ENCODE measurements at places on chromosomes 6 and 20. TPM values are rescaled to one million over a fixed set of nuclear protein-coding genes. Genes with fewer than 3 reads are reported as not detected.

The EPPIN gene
- total RNA-seq, result not detected

The DSP gene
- 322 TPM for total RNA-seq

The NOL4L gene
- 5.6 TPM for total RNA-seq

The DLGAP4 gene
- 51.7 TPM for total RNA-seq

The FAM184A gene
- 0.93 TPM for total RNA-seq

The KCNG1 gene
- total RNA-seq, result 0.30 TPM

The ZNF165 gene
- 0.55 TPM for total RNA-seq

The MAFB gene
- 10.2 TPM for total RNA-seq

The PAK5 gene
- total RNA-seq, result not detected

The THBS2 gene
- total RNA-seq, result 6.9 TPM

The FUT9 gene
- total RNA-seq, result not detected

The SAPCD1 gene
- total RNA-seq, result not detected

The ID4 gene
- total RNA-seq, result 3.0 TPM

DNA sequence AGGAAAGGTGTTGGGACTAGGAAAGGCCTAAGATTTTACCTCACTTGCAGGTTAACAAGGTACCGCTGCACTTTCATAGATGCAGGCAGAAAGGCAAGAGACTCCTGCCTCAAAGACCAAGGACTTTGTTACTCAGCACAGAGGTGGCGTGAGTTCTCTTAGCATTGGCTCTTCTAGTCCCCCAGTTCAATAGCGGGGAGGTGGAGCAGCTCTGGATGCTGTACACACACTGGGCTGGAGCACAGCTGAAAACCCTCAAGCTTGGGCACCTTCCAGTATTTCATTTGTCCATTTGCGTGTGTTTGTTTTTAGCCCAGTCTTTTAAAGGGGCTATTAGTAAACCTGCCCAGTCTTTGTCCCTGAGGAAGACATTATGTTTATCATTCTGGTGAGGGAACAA lies 345.2 kb downstream of the FARS2 start:
- no peak for DNase-seq

DNA sequence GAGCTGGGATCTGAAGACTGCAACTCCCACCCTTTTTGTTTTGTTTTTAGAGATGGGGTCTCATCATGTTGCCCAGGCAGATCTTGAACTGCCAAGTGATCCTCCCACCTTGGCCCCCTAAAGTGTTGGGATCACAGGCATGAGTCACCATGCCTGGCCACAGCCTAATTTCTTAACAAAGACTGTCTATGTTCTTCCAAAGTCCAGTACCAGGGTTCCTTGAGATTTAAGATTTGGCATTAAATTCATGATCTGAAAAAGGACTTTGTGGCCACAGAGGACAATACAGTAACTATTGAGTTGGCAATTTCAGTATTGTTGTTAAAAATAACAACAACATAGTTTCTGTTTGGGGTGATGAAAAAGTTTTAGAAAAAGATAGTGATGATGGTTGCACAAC lies 28.7 kb upstream of the BEND3 start:
- DNase-seq, result no peak

DNA sequence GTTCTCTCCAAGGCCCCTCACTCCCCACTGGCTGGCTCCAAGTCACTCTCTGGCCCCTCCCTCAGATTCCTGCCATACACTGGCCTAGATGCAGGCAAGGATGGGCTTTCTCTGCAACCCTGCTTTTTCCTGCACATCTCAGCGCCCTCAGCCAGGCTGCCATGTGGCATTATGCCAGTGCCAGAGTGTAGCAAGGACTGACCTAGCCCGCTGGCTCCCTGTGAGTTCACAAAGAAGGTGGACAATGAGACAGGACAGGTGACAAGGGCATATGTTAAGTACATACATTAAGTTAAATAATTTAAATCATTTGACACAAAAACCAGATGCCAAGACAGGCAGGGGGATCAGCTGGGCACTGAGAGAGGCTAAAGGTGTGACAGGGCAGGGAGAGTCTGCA lies 394.6 kb downstream of the ZFAND3 start:
- DNase-seq, result no peak

GRCh38 chr6:170210026-170210390 lies 80.9 kb downstream of the DLL1 start:
- no peak for DNase-seq

DNA sequence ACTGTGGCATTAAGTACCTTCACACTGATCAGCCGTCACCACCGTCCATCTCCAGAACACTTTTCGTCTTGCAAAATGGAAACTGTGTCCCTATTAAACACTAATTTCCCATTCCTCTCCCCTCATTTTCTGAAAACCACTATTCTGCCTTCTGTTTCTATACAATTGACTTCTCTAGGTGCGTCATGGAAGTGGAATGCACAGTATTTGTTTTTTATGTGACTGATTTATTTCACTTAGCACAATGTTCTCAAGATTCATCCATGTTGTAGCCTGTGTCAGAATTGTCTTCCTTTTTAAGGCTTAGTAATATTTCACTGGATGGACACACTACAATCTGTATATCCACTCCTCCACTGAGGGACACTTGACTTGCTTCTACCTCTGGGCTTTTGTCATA lies 53.8 kb upstream of the PDE10A start:
- no peak for DNase-seq

DNA sequence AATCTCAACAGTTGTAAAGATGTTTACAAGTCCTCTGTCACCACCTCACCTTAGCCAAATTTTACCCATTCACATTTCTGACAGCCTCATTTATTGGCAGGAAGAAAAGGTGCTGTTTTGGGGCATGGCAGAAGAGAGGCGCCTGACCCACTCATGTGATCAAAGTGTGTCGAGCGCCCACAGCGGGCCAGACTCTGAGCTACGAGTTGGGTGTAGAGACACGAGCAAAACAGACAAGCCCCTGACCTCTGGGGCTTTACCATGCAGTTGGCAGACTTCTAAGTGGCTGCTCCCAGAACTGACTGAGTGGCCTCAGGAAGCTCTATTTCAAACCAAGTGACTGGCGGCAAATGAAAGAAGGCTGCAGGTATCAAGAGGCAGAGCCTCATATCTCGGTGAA lies 167.0 kb downstream of the SOBP start:
- peak; percentile 55 for DNase-seq

- DNase-seq, result no peak
These were observed 85.6 kb downstream of the POPDC3 start for GRCh38 chr6:105094133-105094640.

DNA sequence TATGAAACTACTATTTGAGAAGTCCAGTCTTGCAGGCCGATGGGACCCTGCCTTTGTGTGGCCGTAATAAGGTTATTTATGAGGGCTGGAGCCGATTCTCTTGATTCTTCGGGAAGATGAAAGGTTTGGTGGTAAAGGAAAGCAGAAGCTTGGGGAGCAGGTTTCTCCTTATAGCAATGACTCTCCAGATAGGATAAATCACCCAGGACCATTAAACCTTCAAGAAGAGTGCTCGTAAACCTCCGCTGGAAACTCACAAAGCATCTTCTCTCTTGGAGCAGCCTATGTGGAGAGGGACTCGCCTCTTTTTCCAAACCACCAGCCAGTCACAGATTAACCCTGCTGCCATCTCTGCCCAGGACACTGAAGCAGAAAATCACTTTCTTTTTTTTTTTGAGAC lies 69.6 kb upstream of the SALL4 start:
- DNase-seq, result no peak

DNA sequence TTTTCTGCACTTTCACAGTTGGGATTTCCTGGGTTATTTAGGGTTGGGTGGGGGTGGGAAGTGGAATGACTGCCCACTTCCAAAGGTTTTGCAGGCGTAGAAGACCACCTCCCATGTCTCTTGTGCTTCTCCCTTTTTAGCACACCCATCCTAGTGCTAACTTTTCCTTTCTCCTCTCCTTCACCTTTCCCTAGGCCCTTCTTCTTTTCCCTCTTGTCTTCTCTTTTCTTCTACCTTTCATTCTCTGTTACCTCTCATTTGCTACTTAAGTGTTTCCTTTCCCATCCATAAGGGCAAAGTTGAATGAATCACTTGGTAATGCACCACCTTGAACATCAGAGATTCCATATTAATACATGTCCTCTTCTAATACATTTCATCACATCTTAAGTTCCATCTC lies 105.0 kb upstream of the ZNF184 start:
- DNase-seq, result no peak

DNA sequence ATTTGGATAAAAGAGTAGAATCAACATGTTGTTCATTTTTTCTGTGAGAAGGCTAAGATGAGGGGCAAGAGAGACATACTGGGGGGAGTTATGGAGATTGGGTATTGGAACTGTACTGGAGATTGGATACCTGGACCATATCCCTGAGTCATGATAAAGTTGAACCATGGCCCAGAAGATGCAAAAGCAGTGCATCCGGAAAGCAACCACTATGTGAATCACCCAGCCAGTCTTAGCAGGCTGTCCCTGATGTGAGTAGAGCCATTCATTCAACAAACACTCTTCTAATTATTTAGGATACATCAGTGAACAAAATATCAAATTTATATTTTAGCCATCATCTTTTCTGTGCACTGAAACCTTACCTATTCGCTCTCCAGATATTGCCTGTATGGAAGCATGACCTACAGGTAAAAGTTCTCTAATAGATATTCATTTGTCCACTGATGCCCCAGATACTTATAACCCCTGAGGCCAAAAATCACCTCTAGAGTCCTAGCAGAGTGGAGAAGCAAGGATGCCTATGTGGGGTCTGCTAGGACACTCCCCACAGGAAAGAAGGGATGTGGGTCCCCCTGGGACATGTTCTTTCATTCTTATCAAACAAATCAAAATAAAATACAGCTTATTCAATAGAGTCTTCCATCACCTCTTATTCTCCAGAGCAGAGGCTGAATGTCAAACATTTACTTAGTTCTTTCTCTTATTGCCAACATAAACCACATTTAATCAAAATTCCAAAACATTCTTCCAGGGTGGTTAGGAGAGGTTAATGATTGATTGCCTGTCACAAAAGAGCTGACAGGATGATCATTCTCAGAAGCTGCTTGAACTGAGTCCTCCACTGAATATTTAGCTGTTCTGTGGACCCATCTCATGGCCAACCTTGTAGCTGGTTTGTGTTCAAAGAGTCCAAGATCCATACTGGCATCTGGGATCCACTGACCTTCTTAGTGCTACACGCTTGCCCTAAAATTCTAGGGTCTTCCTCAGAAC lies 37.0 kb upstream of the PKHD1 start:
- DNase-seq, result no peak

DNA sequence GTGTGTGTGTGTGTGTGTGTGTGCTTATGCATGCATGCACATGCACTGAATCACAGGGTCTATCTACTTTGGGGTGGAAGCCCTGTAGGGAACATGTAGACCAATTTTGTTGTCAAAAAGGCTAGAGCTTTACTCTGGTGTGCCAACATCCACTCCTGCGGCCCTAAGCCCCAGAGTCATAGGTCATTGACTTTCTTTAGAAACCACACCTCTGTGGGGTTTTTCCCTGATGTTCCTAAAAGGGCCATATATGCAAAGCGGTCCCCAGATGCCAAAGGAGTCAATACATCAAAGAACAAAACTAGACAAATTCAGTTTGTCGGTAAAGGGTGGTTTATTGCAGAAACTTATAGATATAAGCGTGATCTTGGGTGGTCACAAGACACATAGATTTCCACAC lies 29.8 kb upstream of the SLC2A12 start:
- DNase-seq, result no peak

GRCh38 chr20:45465491-45466266 lies 3.9 kb upstream of the WFDC2 start:
- no peak for DNase-seq

GRCh38 chr20:51611625-51611890 lies 69.0 kb upstream of the NFATC2 start:
- DNase-seq, result no peak

DNA sequence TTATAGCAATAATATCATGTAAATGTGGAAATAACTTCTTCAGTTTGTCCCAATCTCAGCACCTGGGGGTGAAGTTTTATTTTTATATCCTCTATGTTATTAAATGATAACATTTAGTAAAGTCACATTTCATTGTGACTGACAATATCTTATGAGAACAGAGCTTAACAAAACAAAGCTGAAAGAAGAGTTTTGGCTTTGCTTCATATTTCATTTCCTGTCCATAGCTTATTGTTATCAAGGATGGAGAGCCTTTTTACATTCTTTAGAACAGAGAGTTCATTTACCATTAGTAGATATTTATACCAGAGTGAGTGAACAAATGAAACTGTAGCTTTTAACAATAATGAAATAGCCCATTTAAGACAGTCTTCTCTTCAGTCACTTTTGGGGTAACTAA lies 231.9 kb upstream of the SGK1 start:
- DNase-seq, result no peak
